Aorta (tissue), 5 donors: ENCODE measurements at places on chromosomes 11 and 22. TPM values are rescaled to one million over a fixed set of nuclear protein-coding genes. Genes with fewer than 3 reads are reported as not detected.
A peak's percentile ranks its signal among the peaks of the same experiment; 100 is the strongest.

The KLHL35 gene
- total RNA-seq: 3.1 TPM

The OAF gene
- total RNA-seq: 79.1 TPM

The KCNJ11 gene
- 1.3 TPM for total RNA-seq

The RASSF7 gene
- 5.6 TPM for total RNA-seq

The NRXN2 gene
- total RNA-seq: 35.9 TPM

The SORL1 gene
- 37.2 TPM for total RNA-seq

The BACE1 gene
- 36.3 TPM for total RNA-seq

DNA sequence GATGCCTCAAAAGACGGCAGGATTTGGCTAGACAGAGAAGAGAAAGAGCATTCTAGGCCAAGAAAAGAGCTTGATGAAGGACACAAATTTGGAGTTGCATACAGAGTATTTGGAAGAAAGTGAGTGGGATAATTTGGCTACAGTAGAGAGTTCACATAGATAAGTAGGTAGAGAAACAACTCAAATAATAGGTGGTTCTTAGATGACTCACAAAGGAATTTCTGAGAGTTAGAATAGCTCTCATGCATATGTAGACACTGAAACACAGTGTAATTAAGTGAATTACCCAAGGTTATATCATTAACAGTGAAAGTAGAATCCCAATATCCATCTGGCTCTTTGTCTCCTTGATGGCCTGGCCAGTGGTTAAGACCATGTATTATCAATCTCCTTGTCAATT, 228.6 kb upstream of the DDI1 start:
- no peak overlapping the region for H3K4me3 ChIP-seq
- H3K27me3 ChIP-seq: no peaks in the 10 kb centered on the region
- no peaks in the 10 kb centered on the region for H3K36me3 ChIP-seq
- no peak for DNase-seq
- no peak overlapping the region for H3K27ac ChIP-seq

DNA sequence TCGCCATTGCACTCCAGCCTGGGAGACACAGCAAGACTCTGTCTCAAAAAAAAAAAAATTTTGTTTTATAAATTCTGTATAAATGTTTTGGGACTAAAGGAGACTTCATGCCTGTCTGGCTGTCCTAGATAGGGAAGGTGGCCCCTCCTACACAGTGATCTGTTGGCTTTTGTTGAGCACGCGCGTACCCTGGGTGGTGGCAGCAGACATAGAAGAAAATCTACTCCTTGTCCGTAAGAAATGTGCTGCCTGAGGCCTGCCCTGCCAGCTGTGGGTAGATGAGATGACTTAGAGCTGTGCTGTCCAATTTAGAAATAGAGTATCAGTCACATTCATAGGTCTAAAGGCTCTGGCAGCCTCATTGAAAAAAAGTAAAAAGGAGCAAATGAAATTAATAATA, 37.0 kb downstream of the AP2A2 start:
- no peaks in the 10 kb centered on the region for H3K27me3 ChIP-seq
- H3K36me3 ChIP-seq: peaks cover 5% of the 10 kb centered on the region

DNA sequence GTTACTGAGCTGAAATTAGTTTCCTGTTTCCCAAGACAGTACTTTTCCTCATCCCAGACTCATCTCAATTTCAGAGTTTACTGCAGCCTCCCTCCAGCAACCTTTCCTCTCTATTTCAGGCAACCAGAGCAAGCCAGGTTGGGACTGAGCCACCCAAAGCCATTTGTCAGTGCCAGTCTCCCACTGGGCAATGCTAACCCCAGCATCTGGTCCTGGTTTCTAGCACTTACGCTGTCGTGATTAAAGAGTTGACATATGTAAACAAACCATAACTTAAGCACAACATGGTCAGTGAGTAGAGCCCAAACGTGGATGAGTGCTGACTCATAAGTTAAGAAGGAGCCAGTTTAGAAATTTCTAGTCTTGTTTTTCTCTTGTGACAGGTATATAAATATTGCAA, 119.6 kb upstream of the BLID start:
- H3K27me3 ChIP-seq: no peaks in the 10 kb centered on the region
- no peaks in the 10 kb centered on the region for H3K36me3 ChIP-seq
- H3K4me3 ChIP-seq: no peak overlapping the region
- peak overlapping the region; percentile 48 for H3K27ac ChIP-seq
- H3K4me1 ChIP-seq: peaks cover 2% of the 10 kb centered on the region

DNA sequence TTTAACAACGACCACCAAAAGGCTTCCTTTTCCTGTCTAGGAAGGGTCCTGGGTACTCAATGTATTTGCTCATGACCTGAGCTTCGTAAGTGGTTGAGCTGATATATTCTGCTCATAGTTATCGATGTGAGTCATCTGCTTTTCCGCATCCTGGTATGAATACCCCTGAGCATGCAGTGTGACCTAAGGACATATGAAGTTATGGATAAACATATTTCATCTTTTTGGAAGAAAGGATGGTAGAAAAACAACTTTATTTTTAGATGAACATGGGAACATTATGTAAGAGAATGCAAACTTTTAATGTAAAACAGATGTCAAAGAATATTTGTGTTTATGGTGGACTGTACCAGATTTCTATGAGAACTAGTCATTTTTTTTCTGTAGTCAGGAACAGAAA, 28.4 kb downstream of the TRPC6 start:
- no peaks in the 10 kb centered on the region for H3K36me3 ChIP-seq
- DNase-seq: no peak
- H3K4me1 ChIP-seq: no peaks in the 10 kb centered on the region

DNA sequence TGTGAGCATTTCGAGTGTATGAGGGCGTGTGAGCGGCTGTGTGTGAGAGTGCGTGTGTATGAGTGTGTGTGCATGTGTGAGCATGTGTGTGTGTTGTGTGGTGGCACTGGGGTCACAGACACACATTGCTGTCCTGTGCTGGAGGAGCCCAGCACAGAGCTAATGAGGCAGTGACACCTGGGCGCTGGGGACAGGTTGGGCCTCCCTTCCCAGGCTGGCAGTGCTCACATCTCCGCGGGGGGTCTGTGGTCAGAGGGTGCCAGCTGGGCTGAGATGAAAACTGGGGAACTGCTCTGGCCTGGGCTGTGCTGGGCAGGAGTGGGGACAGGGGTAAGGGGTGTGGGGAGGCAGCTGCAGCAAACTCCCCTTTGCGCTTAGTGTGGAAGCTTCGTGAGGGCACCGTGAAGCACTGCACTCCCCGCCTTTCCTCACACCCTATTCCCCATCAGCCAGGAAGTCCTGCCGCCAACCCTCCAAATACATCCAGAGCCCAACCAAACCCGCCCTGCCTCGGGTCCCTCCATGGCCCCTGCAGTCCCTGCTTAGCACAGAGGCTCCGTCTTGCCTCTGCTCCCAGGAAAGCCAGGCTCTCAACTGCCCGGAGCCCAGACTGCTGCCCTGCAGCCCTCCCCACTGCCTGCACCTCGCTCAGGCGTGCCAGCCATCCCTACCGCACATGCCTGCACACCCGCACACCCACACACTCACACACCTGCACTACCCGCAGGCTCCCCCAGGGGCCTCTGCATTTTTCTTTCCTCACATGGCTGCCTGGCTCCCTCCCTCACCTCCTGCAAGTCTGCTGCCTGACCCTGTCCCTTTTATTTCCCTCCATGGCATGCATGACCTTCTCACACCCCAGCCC, 62.0 kb upstream of the THY1 start:
- H3K36me3 ChIP-seq: no peaks in the 10 kb centered on the region

DNA sequence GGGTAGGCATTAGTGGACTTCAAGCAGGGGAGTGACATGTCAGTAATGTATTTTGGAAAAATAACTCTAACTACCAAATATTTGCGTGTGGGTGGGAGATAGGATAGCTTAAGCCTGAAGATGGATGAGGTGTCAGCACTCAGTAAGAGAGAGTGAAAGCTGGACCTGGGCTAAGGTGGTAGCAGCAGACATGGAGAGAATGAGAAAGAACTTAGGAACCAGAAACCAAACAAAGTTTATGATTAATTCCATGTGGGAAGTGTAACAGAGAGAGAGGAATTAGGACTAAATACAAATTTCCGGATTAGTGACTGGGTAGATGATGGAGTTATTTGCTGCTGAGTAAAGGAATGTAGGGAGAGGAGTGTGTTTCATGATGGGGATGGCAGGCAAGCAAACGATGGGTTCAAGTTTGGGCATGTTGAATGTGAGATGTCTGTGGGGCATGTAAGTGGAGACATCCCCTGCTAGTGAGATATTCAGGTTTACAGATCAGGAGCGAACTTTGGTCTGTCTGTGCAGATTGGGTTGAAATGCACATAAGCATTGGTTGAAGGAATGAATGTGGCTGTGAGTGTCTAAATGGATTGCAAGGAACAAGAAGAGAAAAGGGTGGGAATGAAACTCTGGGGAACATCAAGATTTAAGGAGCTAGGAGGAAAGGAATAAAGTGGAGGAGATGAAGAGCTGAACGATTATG, 185.6 kb upstream of the MTMR2 start:
- no peaks in the 10 kb centered on the region for H3K27me3 ChIP-seq
- H3K27ac ChIP-seq: no peak overlapping the region
- H3K36me3 ChIP-seq: no peaks in the 10 kb centered on the region
- peaks cover 4% of the 10 kb centered on the region for H3K4me1 ChIP-seq

- DNase-seq: no peak
- no peaks in the 10 kb centered on the region for H3K4me1 ChIP-seq
- H3K36me3 ChIP-seq: no peaks in the 10 kb centered on the region
Observed at GRCh38 chr11:113529606-113530005, 54.4 kb upstream of the DRD2 start.

DNA sequence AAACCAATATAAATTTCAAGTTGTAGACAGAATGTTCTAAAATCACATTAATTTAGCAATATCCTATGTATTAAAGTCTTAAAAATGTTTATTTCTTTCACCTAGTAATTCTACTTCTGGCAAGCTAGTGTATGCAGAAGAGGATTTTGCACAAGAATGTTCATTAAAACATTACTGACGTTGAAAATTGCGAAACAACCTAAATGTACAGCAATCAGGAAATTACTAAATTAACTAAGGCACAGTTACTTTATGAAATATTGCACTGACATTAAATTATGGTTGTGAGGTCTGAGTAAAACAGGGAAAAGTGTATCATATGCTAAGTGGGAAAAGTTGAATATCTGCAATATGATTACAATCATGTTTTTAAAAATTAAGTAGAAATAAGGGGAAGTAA, 4.1 kb downstream of the SLC36A4 start:
- DNase-seq: no peak
- H3K4me1 ChIP-seq: no peaks in the 10 kb centered on the region
- H3K27ac ChIP-seq: no peak overlapping the region
- H3K36me3 ChIP-seq: no peaks in the 10 kb centered on the region

GRCh38 chr11:76786441-76787014, 3.4 kb downstream of the TSKU start:
- no peak overlapping the region for H3K4me3 ChIP-seq
- no peak overlapping the region for H3K27ac ChIP-seq
- no peak for DNase-seq
- no peaks in the 10 kb centered on the region for H3K27me3 ChIP-seq

GRCh38 chr22:39254122-39254521, 9.3 kb upstream of the PDGFB start:
- peaks cover 2% of the 10 kb centered on the region for H3K4me1 ChIP-seq
- no peak overlapping the region for H3K4me3 ChIP-seq
